ENCODE measurements at places on chromosomes 1 and 21.

- no peak for DNase-seq
Measured at GRCh38 chr1:208349694-208350330, 105.6 kb upstream of the PLXNA2 start.

GRCh38 chr1:246146804-246147523 lies 360.1 kb downstream of the SMYD3 start:
- no peak for DNase-seq

DNA sequence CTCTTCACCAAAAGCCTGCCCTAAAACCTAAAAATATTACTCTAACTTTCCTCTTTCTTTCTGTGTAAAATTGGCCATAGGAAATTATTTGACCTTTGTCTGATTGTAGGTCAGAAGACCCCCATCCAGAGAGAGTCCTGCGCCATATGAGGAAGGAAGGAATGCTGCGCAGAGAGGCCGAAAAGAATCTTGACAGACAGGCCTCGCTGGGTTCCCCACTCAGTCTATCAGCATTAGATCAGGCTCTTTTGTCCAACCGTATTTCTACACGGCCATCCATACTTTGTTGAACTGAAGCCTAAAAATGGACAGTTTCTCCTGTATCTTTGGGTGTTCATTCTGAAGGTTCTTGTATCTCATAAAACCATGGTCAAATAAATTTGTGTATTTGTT lies 4.3 kb upstream of the SLC30A2 start:
- DNase-seq: no peak

- no peak for DNase-seq
Measured at GRCh38 chr1:59276439-59276851, 20.4 kb upstream of the FGGY start.

- no peak for DNase-seq
Measured at GRCh38 chr1:23719162-23719820, 24.0 kb upstream of the ELOA start.

DNA sequence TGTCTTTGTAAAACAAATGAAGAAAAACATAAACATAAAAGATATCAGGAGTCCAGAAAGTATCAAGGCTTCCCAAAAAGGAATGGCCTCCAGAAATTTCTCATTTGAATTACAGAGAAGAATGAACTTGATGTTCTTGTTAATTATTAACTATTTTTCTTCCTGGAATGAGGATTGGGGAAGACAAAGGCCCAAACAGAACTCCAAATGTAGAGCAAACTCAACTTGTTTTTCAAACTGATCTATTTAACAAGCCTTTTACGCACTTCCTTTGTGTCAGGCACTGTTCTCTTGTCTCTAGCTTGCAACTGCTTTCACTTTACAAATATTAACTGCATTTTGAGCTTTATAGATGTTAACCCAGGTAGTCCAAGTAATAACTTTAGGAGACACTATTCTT lies 45.5 kb downstream of the LAMC2 start:
- no peak for DNase-seq

DNA sequence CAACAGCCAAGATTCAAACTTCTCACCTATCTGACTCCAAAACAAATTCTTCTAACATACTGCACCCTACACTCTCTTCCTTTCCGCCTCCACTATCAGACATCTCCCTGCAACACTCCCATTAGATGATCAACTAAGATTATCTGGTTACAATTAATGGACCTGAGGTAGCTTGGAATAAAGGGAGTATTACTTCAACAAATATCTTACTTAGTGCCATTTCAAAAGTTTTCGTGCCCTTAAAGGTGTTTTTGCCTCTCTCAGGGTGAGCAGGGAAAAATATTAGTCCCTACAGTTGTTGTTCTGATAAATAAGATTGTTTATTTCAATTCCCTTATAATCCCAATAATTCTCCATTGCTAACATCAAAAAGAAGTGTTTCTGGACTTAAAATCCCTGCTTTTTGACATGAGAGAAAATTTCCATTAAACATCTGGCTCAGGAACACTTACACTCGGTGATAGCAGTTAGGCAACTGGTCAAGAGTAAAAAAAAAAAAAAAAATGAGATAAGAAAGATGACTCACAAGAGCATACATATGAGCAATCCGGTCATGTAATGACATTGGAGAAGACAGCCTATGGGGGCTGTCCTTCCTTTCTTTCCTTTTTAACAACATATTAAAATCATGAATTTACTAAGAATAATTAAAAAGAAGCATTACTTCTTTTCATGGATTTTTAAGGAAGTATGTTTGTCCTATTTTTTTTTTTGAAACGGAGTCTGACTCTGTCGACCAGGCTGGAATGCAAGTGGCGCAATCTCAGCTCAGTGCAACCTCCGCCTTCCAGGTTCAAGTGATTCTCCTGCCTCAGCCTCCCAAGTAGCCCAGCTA lies 7.6 kb downstream of the RSBN1 start:
- peak; percentile 67 for DNase-seq

DNA sequence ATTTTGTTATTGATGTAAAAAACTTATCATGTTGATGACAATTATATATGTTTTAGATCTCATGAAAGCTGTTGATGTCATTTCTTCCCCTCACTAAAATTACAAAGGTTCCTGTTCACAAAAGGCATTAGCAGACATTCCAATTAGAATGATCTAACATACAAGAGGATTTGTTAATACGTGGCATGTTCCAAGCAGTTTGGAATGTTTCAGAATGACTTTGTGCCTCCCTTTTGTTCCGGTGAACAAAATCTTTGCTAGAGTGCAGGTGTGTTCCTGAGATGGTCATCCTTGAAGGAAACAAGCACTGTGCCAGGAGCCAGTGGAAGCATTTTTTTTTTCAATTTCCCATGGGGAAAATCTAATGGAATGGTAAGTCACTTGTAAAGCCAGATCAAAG lies 108.0 kb upstream of the KCTD3 start:
- no peak for DNase-seq

DNA sequence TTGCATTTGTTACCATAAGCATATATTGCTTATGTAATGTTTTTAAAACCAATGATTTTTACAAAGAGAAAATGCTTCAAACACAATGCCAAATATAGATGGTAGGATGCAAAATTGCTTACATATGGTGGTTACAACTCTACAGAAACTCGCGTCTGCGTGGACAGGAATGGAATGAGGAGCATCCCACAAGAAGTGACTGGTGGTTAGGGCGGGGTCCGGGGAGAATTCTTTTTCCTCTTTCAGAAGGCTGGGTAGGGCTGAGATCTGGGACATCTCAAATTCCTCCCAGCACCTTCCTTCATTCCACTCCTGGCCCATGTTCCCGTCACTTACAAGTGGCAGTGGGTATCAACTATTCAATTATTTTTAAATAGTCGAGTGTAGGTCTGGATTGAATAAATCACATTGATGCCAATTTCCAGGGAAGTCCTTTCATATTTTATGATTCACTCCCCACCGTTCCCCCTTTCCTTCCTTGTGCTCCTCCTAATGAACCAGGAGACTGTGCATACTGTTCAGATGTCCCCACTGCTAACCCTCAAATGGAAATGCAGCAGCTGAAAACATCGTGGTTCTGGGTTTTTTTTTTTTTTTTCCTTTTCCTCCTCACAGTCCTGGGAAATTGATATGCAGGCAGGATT lies 174.5 kb upstream of the POU3F1 start:
- peak; percentile 91 for DNase-seq

DNA sequence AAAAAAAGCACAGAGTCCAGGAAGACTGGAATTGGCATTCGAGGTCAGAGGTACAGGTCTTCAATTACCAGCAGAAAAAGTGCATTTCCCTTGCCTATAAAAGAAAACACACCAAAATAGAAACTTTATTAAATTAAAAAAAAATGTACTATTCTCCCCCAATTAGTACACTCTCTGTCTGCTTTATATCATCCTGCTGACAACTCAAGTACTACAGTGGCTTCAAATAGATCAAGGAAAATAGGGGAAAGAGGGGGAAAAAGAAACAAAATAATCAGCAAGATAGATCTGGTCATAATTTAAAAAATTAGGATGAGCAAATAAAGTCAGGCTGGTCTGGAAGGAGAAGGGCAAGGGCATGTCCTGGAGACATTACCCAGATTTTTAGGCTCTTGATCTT lies 315.1 kb downstream of the PAPPA2 start:
- no peak for DNase-seq

DNA sequence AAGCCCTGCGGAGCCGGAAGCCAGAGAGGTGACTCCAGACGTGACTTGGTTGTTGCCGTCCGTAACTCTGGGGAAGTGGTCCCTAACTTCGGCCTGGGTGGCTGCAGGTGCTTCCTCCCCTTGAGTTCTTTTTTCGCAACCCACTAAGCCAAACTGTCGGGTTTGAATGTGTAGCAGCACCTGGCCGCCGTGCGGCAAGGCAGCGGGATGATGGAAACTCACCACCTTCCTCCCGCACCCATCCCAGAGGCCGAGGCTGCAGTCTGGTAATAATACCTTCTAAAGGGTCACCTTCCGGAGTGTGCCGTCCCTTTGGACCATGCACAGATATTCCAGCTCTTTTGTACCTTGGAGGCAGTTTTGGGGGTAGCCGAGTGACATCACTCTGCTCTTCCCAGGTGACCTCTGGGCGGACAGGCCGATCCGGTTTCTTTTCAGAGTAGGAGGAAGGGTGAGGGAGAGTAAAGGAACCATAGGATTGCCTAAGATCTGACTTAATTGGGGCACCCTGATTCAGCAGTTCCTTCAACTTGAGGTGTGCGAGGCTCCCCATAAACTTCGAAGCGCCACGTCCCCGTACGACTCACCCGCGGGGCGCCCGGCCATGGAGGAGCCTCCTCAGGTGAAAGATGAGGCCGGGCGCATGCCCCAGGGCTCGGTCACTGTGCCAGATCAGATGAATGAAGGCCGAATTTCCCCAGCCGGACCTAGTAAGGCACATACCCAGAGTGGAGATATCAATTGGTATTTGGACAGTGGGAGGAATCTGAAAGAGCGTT lies 1.0 kb downstream of the KCNK1 start:
- DNase-seq: no peak

GRCh38 chr21:38498057-38498833 lies at the start of gene ERG:
Gene ERG, minus strand, starts transcription at chr21:38498477. Its CDS starts 97 bp downstream, at chr21:38498380.
- DNase-seq: no peak

DNA sequence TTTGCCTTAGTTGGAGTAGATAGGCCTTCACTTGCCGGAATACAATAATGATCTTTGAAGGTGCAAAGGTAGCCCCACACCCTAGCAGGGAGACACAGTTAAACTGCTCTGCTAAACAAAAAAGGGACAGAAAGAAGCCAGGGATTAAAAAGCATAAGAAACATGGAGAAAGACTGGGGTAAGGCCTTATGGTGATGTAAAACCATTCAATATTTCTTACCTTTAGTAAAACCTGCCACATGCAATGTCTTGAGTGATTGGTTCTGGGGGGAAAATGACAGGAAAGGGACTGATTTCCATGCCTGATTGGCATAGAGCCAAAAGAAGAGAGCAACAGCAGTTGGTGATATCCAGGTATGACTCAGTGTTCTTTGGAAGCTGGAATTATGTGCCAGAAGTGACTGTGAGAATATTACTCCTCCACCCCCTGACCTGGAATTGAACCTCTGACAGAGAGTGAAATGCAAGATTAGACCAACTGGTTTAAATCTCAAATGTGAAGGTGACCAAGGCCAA lies 8.1 kb downstream of the DNASE2B start:
- DNase-seq: no peak

DNA sequence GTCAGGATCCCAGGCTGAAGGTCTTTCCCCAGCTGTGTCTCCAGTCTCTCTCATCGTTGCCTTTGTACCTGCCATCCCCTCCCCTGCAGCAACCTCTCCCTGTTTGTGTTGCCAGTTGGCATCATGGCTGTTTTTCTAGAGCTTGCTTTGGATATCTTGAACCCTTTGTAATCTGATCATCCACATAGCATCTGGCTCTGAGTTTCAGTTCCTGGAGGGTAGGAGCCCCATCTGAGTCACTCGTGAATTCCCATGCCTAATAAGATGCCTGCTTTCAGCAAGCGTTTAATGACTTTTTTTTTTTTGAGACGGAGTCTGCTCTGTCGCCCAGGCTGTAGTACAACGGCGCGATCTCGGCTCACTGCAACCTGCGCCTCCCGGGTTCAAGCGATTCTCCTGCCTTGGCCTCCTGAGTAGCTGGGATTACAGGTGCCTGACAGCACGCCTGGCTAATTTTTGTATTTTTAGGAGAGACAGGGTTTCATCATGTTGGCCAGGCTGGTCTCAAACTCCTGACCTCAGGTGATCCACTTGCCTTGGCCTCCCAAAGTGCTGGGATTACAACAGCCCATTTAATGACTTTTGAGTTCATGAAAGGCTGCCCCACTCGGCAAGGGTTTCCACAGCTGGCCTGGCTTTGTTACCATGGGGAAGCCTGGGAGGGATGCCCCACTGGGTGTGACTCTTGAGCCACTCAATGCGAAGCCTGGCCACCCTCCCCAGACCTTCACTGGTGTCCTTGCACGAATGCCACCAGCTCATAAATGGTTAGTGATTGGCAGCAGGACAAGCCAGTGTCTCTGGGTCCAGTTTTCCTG lies 11.9 kb downstream of the ALPL start:
- DNase-seq: peak; percentile 63

- no peak for DNase-seq
Measured at GRCh38 chr21:40152476-40152875, 285.2 kb downstream of the PCP4 start.

GRCh38 chr1:114124644-114125043 lies 29.0 kb downstream of the SYT6 start:
- DNase-seq: no peak

- DNase-seq: no peak
Measured at GRCh38 chr1:14190508-14190907, 408.0 kb upstream of the KAZN start.

GRCh38 chr1:158809256-158809655 lies 21.9 kb upstream of the MNDA start:
- DNase-seq: no peak

- peak; percentile 72 for DNase-seq
Measured at GRCh38 chr1:29256979-29257804, 20.9 kb downstream of the PTPRU start.

DNA sequence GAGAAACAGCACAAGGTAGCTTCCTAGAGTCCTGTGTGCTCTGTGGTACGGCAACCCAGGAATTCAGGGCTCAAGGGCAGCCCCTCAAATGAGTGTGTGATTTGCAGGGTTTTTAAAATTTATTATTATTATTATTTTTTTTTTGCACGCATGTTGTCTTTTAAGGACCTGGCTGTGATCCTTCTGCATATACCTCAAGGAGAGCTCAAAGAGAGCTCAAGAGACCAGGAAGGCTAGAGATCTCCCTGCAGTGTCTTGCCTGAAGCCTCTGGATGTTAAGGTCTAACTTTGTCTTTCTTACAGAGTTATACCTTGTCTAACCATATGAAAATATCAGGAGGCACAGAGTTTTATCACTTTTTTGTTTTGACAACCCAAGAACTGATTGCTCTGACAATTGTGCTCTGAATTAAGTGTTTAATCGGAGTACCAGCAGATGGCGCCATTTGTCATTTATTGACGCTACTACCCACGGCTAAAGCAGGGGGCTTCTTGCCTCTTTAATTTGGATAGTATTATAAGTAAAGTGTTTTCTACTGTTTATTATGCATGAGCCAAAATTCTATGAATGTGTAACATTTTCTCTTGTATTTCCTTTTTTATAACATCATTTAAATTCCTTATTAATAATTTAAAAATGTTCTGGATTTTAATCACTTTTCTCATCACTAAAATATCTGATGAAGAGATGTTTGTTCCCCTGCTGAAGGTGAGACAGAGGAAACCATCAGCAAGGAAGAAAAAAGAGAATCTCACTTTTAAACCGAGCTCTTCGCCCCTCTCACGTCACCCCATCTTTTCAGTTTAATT lies 35.8 kb upstream of the LMO4 start:
- DNase-seq: peak; percentile 89
